ENCODE measurements at places on chromosomes 11 and 22.

DNA sequence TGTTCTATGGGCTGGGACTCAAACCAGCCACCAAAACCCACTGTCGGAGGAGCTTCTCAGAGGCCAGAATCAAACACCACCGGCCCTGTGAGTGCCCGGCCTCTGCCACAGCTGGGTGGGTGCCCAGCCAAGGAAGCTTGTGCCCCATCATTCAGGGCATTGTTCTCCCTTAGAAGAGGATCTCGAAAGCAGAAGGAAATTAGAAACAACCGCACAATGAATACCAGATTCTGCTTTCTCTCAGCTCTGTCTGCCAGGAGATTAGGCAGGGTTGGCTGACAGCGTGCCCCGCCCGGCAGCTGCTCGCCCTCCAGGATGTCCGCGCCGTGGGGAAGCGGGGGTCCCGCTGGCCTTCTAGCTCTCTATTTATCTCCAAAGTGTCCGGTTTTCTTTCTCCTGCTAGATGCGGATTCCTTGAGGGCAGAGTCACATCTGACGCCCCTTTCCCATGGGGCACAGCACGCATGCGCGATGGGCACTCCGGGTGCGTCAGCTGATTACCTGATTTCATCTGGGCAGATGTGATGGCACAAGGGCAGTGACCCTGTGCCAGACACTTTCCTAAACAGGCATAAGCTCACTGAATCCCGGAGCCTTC is 25.5 kb downstream of the SCGB1A1 start:
- DNase-seq: peak; percentile 20

DNA sequence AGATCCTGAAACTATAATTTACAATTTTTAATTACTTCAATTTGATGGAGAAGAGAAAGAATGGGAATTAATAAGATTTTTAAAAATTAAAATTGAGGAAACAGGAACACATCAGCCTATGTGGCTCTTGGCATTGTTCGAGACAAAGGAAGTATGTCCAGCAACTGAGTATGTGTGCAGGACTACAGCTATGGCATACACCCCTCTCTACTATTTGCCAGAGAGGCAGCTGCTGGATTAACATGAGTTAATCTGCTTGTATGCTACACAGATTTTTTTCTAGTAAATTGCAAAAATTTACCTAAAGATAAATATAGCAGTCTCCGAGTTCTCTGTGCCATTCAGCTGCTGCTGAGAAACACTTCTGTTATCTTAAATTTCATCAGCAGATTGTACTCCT is 70.6 kb downstream of the PHF21A start:
- DNase-seq: no peak

DNA sequence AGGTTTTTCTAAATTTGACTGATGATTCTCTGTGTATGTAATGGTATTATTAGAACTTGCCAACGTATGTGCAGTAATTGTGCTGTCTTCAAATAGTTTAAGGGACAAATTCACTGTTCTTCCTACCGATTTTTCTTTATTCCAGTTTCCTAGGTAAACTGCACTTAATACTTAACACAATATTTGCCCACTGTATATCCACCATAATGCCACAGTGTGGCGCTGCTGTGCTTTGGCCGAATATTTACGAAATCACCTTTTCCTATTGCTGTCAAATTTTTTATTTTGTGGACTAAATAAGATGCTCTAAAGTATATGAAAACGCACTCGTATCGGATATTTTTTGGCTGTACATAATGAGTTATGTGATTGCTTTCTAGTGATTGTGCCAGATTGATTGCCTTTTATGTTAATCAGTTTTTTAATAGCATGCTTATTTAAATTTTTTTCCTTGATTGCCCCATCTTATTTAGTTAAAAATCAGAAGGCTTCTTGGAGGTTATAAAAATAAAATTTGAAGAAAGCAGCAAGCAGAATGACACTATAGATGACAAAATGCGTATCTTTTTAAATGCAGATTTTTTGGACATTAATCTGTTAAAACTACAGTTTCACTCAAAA is 10.5 kb downstream of the AASDHPPT start:
- peak; percentile 12 for DNase-seq

GRCh38 chr11:11985954-11986949 is 22.2 kb downstream of the DKK3 start:
- no peak for DNase-seq

GRCh38 chr11:76666830-76667229 is 3.7 kb downstream of the LRRC32 start:
- DNase-seq: no peak

GRCh38 chr22:49862496-49862776 is 8.8 kb downstream of the ZBED4 start:
- no peak for DNase-seq

DNA sequence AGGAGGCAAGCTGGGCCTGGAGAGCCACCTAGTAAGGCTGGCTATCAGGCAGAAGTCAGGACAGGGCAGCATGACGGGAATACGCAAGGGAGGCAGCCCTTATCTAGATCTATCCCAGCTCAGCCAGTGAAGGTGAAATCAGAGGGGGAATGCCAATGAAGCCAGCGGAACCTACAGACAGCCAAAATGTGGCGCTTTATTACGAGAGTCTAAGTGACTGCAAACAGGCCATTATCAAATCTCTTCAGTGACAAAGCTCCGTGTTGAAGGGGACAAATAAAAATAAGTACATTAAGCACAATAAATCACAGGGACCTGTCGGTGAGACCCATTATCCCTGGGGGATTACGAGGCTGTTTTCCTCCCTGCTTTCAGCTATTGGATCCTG is 22.8 kb downstream of the LARGE1 start:
- no peak for DNase-seq

DNA sequence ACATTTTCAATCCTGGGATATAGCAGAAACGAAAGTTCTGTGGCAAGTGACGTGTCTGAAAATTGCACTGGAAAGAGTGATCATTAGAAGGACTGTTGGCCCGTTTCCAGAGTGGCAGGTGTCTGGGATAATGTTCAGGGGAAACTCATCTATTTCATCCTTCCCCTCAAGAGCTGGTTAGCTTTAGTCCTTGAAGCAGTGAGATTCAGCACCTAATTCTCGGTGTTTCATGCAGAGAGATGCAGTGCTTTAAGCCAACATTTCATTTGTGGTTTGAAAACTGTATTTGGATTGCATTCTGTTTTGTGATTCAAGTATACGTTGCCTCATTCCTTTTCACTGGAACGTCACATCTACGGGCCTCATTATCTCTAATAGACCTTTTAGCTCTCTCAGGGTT is 205.0 kb upstream of the RAG2 start:
- DNase-seq: no peak

- no peak for DNase-seq
Observed at GRCh38 chr11:59172345-59173079, 580 bp downstream of the DTX4 start.

- DNase-seq: no peak
Observed at GRCh38 chr11:67617243-67617953, 10.7 kb downstream of the NDUFV1 start.

DNA sequence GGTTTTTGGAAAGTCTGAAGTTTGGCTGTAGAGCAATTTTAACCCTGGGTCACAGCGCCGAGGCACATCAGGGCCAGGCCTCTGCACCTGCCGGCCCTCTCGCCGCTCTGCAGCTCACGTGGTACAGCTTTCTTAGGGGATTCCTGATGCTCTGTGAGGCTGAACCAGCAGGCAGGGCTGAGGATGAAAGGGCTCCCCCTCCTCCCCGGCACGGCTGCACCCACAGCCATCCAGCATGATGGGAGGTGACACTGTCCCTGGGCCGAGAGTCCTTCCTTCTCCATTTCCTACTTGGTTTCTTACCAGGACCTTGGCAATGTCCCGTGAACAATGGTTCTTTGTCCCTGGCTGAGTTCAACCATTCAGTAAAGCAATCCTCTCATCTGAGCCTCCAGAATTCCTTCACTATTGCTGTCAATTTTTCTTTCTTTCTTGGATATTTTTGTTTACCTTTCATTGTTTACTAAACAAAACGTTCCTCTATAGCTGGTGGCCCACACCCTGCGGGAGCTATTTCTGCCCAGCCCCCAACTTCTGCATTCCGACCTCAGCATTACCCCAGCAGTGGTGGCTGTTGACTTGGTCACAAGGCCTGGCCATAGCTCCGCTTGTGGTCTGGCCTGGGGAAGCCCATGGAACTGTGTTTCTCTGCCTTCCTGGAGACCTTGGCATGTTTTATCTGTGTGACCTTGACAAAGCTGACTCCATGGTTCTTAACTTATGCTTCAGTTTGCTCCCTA is 172.8 kb upstream of the B3GAT1 start:
- no peak for DNase-seq

- DNase-seq: no peak
Observed at GRCh38 chr11:65863889-65864705, 3.9 kb downstream of the MUS81 start.

DNA sequence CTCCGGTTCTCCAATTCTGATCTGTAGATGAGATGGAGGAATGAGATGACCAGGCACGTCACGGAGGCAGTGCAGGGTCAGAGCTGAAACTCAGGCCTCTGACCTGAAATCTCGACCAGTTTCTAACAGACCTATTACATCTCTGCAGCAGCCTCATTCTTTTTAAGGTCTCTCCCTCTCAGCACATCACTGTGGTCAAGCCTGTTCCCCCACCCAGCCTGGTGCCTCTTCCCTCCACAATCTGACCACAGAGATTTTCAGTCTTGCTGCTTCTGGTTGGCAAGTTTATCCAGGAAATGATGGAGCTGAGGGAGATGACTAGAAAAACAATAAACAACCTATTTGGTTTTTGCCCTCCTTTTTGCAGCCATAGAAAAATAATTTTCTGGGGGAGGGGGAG is 9.5 kb downstream of the GRAMD1B start:
- DNase-seq: no peak

DNA sequence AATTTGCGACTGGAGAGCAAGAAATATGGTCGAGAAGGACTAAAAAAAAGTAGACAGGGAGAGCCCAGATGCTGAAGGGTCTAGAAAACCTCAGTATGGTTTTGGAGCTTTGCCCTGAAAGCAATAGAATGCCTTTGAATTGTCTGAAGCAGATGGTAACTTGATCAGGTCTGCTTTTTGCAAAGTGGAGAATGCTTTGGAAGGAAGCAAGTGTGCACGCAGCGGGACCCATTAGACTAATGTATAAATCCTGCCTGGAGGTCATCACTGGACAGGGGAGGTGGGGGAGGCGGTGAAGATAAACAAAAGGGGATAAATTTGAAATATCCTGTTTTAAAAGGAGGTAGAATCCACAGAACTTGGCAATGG is 757 bp upstream of the HINFP start:
- DNase-seq: no peak

DNA sequence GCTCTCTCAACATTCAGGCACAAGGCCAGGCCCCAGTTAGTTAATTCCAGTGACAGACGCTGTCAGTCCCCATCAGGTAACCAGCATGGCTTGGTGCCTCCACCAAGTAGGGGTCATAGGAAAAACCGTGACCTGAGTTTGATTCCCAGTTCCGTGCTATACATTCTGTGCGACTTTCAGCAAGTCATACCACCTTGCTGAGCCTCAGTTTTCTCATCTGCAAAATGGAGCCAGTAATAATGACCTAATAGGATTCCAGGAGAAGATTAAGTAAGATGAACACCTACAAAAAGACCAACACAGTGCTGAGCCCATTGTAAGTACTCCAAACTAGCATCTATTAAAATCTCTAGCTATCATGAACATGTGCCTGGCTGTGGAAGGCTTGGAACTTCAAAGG is 24.8 kb upstream of the LRRC55 start:
- no peak for DNase-seq

GRCh38 chr11:100727410-100727809 is 40.3 kb downstream of the ARHGAP42 start:
- no peak for DNase-seq

DNA sequence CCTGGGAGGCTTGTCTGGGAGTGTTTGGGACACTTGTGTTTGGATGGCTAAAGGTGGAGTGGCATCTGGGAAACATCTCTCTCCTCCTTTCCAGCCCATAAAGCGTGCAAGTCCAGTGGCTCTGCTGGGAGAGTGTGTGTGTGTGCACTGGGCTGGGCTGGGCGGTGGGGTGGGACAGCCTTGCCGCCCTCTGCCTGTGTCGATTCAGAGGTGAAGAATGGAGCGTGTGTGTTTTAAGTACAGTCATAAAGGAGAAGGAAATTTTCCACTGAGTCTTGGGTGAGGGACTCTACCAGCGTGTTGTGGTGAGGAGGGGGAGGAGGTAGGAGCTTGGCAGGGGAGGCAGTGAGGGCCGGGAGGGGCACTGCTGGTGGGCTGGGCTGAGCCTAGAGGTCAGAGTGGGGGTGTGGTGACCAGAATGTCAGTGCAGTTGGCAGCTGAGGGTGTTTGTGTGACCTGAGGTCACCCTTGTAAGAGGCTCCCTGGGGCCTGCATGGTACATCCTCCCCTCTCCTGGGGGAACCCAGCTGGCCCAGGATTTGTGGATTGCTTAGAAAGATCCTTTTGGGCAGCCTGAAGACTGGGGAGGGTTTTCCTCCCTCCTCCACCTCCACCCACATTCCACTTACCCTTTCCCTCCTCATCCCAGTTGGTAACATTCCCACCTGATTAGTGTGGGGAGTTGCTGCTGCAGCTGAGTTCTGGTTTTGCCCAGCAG is 1.7 kb downstream of the TIMP3 start:
- DNase-seq: no peak

- no peak for DNase-seq
Observed at GRCh38 chr11:134066943-134067885, 1.7 kb upstream of the JAM3 start.

DNA sequence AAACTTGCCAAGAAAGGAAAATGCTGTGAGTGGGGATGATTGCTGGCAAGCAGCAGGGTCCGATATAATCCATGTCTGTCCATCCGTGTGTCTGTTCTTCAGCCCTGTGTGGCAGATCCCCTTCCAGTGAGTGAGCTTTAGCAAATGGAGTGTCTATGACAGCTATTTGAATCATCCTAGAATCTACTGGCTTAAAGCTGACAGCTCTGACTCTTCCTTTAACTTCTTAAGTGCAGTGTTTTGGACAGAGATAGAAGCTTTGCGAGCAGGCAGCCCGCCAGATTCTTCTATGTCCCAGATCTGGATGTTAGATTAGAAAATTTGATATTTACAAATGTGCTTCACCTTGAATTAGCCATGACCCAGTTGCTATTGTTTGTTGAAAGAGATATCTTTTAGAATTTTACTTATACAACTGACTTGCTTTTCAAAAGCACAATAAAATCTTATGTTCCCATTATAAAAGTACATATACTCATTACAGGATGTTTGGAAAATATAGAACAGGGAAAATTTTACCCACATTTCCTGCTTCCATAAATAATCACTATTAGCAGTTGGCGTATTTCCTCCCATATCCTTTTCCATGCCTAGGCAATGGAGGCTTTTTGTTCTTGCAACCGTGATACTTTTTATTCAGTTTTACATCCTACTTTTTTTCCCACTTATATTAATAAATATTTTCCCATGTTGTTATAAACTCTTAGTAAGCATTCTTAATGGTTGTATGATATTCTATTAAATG is 124.5 kb downstream of the COMMD9 start:
- DNase-seq: no peak

- no peak for DNase-seq
Observed at GRCh38 chr11:33086017-33086416, 46.6 kb downstream of the TCP11L1 start.

- no peak for DNase-seq
Observed at GRCh38 chr11:100203789-100204188, 483.3 kb upstream of the ARHGAP42 start.

GRCh38 chr11:134765565-134765964 is 353.5 kb upstream of the B3GAT1 start:
- DNase-seq: no peak
